Right lung (tissue), 10 donors: ENCODE measurements at places on chromosomes 16 and 17. TPM values are rescaled to one million over a fixed set of nuclear protein-coding genes. Genes with fewer than 3 reads are reported as not detected.
A peak's percentile ranks its signal among the peaks of the same experiment; 100 is the strongest.

Gene KRT12
- polyA plus RNA-seq, result not detected

Gene YBX2
- polyA plus RNA-seq, result 2.4 TPM

- DNase-seq, result no peak
These were observed 17.2 kb downstream of the CHCT1 start for GRCh38 chr17:60439501-60439900.

DNA sequence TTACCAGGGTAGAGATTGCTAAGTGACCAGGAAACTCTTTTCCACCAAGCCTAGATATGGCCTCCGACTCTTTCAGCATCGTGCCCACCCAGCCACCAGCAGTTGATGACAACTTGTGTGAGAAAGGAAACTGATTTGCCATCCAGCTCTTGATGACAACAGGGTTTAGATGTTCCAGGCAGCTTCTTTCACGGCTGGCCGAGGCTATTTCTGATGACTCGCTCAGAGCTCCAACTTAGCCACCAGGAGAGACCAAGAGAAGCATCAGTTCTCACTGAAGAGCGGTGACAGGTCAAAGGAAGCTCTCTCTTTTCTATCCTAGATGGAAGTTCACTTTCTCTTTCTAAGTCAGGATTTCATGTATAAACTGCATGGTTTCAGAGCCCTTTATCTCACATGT, 61.2 kb downstream of the MPHOSPH6 start:
- no peak for DNase-seq

- DNase-seq, result no peak
These were observed 1.4 kb downstream of the MMD start for GRCh38 chr17:55420067-55420775.

DNA sequence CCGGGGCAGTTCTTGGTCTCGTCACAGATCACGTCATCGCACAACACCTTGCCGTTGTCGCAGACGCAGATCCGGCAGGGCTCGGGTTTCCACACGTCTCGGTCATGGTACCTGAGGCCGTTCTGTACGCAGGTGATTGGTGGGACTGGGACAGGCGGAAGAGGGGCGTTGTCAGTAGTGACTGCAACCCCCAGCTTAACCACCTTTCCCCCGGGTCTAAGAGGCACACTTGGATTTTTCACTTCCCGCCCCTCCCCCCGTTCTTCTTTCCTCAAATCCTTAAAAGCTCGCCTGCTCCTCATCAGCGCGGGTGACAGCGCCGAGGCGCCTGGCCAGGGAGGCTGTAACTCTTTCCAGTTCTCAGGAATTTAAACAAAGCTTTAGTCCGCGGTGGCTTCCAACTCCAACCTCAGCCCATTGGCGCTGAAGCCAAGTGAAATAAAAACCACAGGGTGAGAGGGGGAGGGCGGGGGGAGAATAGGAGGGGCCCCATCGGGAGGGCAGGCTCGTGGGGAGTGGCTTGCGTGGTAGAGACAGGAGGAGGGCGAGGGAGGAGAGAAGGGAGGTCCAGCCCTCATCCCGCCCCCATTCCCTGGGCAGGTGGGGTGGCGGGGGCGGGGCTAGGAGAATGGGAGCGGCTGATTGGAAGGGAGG, 1.5 kb downstream of the COL1A1 start:
- peak; percentile 98 for DNase-seq
